T-helper 17 cell (primary cell): ENCODE measurements at places on chromosomes 7 and 10. TPM values are rescaled to one million over a fixed set of nuclear protein-coding genes. Genes with fewer than 3 reads are reported as not detected.

DNA sequence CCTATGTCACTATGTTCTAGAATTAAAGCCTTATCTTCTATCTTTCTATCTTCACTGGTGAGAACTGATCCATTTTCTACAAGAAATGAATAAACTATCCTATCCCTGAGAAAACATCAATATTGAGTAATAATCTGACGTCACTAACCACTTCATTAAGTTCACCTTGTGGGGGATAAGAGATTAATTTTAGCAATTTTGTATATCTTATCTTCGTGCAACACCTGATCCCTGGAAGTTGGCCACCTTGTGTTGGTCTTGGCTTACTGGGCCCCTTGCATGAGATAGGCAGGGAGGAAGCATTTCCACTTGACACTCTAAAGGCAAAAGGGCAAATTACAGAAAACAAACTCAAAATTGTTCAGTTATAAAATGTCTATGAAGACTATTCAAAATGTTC is 20.1 kb upstream of the OR6B1 start:
- no peaks in the 10 kb centered on the region for H3K36me3 ChIP-seq
- no peak for DNase-seq
- no peaks in the 10 kb centered on the region for H3K4me1 ChIP-seq
- H3K27ac ChIP-seq = no peak overlapping the region

GRCh38 chr10:76017733-76018433 is 586.5 kb downstream of the LRMDA start:
- H3K36me3 ChIP-seq = no peaks in the 10 kb centered on the region
- no peak overlapping the region for H3K27ac ChIP-seq
- no peaks in the 10 kb centered on the region for H3K27me3 ChIP-seq
- H3K4me1 ChIP-seq = no peaks in the 10 kb centered on the region

DNA sequence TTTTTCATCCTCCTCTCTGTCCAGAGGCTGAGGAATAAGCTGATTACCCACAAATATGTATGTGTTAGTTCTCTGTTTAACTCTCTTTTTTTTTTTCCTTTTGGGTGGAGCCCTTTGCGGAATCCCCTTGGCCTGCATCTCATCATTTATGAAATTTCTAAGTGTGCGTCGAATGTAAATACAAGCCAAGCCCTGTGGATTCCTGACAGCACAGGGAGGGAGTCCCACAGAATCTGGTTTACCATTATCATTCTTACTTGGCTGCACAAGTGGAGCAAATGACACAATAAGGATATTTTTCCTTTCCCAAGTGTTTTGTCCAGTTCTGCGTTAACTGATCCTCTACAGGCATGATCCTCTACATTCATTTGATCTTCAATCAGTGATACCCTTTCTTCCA is 11.4 kb downstream of the STK31 start:
- no peak overlapping the region for H3K4me3 ChIP-seq
- peak overlapping the region; percentile 62 for H3K27ac ChIP-seq
- no peaks in the 10 kb centered on the region for H3K36me3 ChIP-seq
- H3K27me3 ChIP-seq = no peaks in the 10 kb centered on the region
- no peaks in the 10 kb centered on the region for H3K4me1 ChIP-seq

DNA sequence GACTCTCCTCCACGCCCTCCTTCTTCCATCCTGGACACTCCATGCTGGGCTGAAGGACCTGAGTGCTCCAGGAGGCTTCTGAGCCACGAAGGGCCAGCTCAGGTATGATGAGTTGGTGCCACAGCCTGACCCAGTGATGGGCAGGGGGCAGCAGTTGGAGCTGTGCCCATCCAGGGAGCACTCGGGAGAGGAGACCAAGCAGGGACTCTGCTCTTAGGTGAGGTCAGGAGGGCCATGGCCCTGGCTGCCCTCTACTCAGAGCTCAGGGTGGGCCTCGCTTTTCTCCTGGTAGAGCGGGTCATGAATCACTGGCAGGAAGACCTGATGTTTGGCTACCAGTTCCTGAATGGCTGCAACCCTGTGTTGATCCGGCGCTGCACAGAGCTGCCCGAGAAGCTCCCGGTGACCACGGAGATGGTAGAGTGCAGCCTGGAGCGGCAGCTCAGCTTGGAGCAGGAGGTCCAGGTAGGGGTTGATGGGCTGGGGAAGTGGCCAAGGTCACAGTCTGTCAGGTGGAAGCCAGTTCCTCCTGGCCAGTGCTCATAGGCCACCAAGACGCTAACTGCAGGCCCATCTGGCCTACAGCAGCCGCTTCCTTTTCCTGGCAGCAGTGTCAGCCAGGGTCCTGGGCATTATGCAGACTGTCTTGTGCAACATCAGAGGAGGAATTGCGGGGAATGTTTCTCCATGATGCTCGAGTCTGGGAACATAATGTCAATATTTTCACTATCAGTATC is 50.8 kb downstream of the ALOX5 start:
- H3K36me3 ChIP-seq = peaks cover 5% of the 10 kb centered on the region
- no peak for DNase-seq
- peaks cover 60% of the 10 kb centered on the region for H3K4me1 ChIP-seq
- peak overlapping the region; percentile 99 for H3K27ac ChIP-seq
- H3K4me3 ChIP-seq = no peak overlapping the region
- no peaks in the 10 kb centered on the region for H3K27me3 ChIP-seq

- no peak overlapping the region for H3K27ac ChIP-seq
- no peak overlapping the region for H3K4me3 ChIP-seq
- no peaks in the 10 kb centered on the region for H3K36me3 ChIP-seq
- H3K4me1 ChIP-seq = peaks cover 13% of the 10 kb centered on the region
- peaks cover 17% of the 10 kb centered on the region for H3K27me3 ChIP-seq
Observed at GRCh38 chr7:74003621-74004020, 24.4 kb upstream of the ELN start.

MAP3K8 gene
- total RNA-seq = 26.2 TPM

CREB5 gene
- total RNA-seq = 1.8 TPM

NME8 gene
- total RNA-seq = not detected

NANOS1 gene
- 0.15 TPM for total RNA-seq
